Astrocyte of the spinal cord (primary cell): ENCODE measurements at places on chromosomes 16 and 17.

DNA sequence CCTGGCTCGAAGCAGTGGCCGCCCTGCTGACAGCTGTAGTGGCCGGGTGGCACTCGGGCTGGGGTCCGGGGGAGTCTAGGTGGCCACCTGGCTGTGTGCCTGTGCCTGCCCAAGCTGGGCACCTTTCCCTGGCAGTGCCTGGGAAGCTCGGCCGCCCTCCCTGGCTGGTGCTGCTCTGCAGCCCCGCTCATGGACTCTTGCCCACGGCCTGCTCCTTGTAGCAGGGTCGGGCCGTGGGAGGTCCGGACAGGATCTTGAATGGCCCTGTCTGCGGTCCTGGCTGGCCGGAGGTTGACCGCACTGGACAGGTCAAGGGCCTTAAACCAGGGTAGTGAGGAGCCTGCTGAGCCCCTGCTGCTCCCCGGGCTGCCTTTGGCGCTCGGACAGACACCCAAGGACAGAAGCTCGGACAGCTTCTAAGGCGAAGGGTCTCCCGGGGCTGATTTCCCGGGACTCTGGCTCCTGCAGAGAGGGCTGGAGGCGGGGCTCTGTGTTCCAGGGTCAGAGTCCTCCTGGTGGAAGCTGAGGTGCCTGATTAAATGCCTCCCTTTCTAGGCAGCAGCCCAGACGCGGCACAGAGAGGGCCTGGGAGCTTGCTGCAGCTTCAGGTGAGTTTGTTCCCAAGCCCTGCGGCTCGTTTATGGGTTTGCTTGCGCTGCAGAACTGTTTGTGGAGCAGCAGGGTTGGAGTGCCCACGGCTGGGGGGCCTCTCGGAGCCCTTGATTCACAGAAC, 6.0 kb downstream of the CAPN15 start:
- DNase-seq = no peak

GRCh38 chr17:30579610-30580315, 102.6 kb downstream of the GOSR1 start:
- DNase-seq = no peak

- no peak for DNase-seq
Measured at GRCh38 chr16:29761882-29762281, 16.1 kb upstream of the C16orf54 start.

GRCh38 chr16:23835390-23836077, at the start of gene PRKCB:
TSS of gene PRKCB (plus strand) at chr16:23835983.
- peak; percentile 5 for DNase-seq

DNA sequence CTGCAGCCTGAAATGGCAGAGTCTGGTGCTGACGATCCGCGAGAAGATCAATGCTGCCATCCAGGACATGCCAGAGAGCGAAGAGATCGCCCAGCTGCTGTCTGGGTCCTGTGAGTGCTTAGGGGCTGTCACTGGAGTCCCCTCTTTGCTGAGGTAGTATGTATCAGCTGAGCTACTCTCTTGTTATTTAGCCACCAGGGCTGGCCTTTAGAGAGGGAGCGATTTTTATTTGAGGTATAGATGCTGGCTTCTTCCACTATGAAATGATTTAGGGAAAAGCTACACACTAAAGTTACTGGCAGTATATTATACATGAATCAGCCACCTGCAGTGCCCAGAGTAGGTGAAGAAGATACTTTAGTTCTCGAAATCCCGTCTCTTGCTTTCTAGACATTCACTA, 2.6 kb downstream of the CDK5RAP3 start:
- DNase-seq = no peak

DNA sequence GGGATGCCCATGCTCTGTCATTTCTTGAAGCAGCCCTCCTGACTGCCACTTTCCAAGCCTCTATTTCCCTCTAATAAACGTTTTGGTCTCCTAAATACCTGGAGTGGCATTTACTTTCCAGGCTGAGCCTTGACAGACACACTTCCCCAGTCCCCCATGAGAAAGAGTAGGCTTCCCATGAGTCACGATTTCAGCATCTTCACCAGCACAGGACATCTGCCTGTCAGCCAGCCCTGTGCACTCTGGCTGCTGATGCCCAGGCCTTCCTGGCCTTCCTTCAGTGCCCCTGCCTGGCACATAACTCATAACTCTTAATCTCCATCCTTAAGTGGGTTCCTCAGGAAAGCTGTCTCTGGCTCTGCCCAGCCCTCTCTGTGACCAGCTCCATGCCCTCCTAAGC, 30.8 kb upstream of the GAS7 start:
- no peak for DNase-seq

DNA sequence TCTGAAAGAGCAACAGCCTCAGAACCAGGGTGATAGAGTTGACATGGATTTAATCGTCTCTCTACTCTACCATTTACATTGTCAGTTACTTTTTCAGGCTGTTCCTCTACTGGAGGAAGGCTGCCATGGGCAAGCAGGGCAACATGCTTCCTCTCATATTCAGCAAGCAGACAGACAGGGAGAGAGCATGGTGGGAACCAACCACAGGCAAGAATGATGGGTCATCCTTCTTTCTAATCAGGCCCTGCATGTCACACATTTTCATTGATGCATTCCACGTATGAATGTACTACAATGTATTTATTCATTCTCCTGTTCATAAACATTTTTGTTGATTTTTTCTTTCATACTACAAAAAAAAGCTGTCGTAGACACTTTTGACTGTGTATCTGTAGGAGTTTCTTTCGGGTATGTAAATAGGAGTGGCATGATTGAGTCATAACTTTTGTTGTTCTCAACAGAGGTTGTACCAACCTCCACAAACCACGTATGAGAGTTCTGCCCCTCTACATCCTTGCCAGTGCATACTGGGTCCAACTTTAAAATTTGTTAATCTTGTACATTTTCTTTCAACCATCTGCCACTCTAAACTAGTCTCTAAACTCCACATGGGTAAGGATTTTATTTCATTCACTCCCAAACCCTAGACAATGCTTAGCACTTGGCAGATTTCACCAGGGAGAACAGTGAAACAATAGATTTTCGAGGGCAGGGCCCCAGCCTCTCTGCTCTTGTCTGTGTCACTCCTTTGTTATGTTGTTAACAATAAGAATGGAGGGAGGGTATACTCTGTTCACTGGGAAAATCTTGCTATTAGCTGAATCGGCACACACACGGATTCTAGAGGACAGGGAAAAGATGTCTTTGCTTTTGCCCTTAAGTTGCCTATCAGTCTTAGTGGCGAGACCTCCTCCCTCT, 58.7 kb downstream of the CMC2 start:
- DNase-seq = no peak

DNA sequence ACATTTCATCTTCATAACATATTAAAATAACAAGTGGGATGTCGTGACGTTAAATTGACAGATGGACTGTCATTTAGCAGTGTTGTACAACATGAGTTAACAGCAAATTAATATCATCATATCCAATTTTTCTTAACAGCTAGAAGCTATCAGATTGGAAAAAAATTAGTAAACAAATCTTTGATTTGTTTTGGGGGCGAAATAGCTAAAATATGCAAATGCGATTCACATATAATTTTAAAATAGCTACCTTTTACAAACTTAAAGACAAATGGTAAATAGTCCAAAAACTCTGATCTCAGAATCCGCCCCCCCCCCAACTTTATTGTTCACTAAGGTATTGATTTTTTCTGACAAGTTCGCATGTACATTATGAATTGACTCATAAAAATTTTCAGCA, 20.3 kb upstream of the NACA2 start:
- DNase-seq = no peak

- no peak for DNase-seq
Measured at GRCh38 chr17:4939546-4939795, 375 bp downstream of the SLC25A11 start.

DNA sequence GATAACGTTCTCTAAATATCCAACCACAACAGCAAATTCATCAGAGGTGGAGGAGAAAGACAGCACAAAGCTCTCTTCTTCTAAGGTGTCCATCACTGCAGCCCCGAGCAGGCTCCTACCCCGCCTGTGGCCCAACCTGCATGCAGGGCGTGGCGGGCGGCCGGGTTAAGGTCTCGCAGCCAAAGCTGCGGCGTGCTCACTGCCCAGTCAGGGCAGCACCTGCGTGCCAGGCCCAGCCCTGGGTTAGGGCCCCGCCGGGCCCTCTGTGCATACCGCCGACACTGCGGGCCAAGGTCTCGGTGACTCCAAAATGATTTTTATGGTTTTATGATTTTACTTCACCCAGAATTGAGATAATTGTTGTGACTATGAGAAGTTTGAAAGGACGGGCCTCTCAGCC, 57.8 kb downstream of the FOXK2 start:
- no peak for DNase-seq

DNA sequence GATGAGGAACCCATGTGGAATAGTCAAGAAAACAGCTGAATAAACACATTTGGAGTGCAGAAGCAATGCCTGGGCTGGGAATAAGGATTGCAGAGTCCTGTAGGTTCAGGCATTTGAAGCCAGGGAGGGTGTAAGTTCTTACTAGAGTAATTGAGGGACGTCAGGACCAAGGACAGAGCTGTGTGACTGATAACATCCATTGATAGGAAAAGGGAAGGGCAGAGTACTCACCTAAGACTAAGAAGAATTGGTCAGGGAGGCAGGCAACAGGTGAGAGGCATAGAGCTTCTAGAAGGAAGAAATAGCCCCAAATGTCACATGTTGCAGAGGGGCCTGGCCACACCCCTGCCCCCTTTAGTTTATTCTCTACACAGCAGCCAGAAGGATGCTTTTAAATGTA, 79.8 kb upstream of the TMEM132E start:
- peak; percentile 7 for DNase-seq

DNA sequence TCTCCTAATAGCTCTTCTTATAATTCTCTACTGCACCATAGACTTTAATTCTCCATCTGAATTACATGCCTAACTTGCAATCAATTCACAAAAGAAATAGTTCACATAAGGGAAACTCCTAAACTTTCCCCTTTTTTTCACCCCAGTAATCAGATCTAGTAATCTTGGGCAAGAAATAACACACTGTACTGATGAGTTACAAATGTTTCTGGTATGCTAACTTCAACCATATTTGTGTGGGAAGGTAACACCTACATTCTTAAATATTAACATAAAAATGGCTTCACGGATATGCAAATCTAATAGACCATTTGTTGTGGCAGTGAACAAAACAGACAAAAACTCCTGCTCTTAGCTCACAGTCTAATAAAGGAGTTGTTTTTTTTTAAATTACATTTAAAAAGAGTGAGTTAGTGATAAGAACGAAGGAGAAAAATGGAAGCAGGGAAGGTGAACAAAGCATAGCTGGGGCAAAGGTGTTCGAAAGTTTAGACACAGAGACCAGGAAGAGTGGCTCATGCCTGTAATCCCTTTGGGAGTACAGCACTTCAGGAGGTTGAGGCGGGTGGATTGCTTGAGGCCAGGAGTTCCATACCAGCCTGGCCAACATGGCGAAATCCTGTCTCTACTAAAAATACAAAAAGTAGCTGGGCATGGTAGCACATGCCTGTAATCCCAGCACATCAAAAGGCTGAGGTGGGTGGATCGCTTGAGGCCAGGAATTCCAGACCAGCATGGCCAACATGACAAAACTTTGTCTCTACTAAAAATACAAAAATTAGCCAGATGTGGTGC, 34.8 kb downstream of the CMTM3 start:
- no peak for DNase-seq

- no peak for DNase-seq
Measured at GRCh38 chr16:7990626-7991260, 599.6 kb downstream of the TMEM114 start.

- DNase-seq = no peak
Measured at GRCh38 chr16:4828567-4829321, 18.3 kb downstream of the GLYR1 start.

DNA sequence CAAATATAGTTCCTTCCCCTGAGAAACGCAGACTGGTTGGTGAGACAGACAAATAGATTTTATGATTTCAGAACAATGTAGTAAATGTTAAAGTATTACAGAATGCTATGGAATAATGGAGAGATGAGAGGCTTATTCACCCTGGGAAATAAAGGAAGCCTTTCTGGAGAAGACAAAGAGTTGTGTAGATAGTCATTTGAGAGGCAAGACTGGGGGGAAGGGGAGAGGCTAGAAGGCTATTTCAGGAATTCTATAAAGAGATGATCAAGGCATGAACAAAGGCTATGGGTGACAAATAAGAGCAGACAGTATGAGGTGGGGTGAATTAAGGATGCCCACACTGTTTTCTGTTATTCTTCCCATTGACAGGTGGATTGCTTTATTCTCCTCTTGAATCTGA, 211.4 kb downstream of the GRIN2A start:
- no peak for DNase-seq

DNA sequence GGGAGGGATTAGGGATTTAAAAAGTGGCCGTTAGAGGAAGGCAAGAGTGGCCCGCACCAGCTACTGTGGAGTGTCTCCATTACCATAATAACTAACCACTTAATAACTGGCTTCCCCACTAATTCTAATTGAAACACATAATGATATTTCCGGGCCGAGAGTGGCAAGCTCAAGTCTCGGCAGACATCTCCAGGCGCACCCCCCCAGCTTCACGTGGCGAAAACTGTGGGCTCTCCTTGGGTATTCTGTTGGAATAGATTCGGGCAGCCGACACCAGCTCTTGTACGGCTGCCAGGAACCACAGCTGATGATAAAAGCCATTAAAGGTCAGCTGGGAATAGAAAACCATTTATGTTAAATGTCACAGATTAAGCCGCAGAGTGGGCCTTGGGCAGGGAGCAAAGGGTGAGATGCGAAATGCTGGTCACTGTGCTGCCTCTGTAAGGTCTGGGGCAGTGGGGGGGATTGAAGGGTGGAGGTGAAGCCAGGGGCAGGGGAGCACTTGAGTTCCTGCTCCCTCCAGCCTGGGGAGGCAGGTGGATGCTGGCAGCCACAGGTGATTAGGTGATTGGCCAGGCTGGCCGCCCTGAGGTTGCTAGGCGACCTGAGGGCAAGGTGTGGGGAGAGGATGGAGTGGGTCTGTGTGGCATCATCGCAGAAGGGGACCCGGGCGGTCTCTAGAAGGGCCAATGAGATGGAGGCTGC, 115.6 kb upstream of the SDK2 start:
- DNase-seq = no peak

DNA sequence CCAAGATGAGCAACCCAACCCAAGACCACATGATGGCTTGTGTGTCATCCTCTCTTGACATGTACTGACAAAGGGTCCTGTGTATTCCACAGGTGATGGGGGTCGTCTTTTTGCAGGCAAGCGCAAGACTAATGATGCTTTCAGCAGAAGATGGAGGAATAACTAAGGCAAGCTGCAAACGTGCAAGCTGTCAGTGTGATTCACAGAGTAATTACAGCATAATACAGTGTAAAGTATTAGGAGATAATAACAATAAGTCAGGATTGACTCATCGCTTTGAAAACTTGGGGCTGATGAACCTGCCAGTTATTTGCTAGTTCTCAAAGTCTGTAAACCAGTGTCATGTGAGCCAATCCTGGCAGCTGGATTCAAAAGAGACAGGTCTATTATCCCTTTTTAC, 41.6 kb upstream of the ASIC2 start:
- DNase-seq = no peak
